ENCODE measurements at places on chromosomes 7 and 10. TPM values are rescaled to one million over a fixed set of nuclear protein-coding genes. Genes with fewer than 3 reads are reported as not detected.
A peak's percentile ranks its signal among the peaks of the same experiment; 100 is the strongest.

GRCh38 chr10:110655320-110655719, 11.2 kb downstream of the RBM20 start:
- DNase-seq = no peak

GRCh38 chr7:132191418-132191817, 384.9 kb downstream of the PLXNA4 start:
- no peak for DNase-seq

- no peak for DNase-seq
Observed at GRCh38 chr7:114949231-114949630, 27.3 kb downstream of the MDFIC start.

GRCh38 chr7:16762177-16762576, 8.6 kb downstream of the TSPAN13 start:
- no peak for DNase-seq

- no peak for DNase-seq
Observed at GRCh38 chr10:99709480-99710229, 22.3 kb downstream of the COX15 start.

DNA sequence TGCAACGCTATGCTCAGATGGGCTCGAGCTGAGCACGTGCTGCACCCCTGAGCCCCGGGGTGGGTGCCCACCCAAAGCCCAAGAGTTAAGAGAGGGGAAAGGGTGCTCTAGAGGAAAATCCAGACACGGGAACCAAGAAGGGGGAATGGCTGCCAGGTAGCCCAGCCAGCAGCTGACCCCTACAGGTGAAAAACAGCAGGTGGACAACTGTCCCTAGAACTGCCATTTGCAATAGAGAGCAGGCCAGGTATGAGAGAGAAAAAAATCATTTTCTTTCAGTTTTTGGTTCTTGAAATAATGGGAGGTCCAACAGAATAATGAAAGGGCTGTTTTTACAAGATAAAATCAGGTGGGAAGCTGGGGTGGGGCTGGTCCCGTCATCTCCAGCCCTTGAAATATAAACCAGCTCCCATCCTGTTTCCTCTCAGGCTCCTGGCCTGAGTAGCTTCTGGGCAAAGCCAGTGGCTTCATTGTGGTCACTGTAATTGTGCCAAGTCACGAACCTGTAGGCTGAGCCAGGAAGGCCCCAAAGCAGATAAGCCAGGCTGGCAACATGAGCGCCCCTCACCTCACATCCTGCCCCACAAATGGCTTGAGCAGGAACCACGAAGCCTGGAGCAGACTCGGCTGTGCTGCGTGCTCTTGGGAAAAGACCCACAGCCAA, 257.8 kb downstream of the SNX10 start:
- peak; percentile 51 for DNase-seq

DNA sequence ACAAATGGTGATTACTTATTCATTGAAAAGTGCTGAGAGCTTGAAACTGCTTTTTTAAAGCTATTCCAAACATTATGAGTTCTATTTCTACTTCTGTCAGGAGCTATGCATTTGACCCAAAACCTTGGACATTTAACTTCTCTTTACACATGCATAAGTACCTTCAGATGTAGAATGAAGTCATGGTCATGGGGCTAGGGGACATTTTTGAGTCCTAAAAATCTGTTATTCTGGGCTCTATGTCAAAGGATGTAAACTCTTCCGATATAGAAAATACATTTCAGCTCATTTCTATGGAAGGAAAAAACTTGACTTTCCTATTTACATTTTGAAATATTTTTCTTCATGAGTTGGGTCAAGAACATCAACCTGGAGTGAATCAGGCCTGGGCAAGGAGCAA, 179.5 kb upstream of the CXCL12 start:
- no peak for DNase-seq

- peak; percentile 74 for DNase-seq
Observed at GRCh38 chr10:89283025-89283935, 18.6 kb upstream of the IFIT2 start.

DNA sequence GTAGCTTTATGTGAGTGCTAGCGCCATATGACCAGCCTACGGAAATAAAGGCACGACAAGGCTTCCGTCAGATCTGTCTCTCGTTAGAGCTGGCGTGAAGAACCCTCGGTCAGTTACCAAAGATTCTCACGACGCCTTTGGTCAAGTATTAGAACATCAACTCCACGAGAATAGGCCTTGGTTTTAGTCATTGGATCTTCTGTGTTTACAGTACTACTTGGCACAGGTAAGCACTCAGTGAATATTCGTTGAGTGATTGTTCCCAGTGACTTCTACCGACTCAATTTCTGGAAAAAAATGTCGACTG, 316 bp downstream of the RBM48 start:
- DNase-seq = no peak

The STEAP2 gene
- total RNA-seq = 10.6 TPM

The CNPY1 gene
- total RNA-seq = 19.4 TPM
